ENCODE measurements at places on chromosomes 7 and 10.

DNA sequence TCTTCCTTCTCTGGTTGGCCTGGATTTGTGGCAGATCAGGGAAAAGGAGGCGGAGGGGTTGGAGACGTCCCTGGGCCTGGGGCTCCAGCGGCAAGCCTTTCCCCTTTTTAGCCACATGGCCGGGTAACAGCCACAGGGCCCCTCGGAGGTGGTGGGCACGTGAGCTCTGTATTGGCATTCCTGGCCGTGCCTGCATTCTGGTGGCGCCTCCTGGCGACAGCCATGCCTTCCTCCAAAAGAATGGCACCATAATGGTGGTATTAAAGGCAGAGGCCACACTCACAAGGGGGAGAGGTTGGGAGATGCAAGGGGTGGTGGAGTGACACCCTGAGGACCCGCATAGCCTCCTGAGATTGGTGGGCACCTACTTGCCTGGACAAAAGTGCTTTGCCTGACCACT, 3.0 kb upstream of the AQP1 start:
- no peak for DNase-seq

DNA sequence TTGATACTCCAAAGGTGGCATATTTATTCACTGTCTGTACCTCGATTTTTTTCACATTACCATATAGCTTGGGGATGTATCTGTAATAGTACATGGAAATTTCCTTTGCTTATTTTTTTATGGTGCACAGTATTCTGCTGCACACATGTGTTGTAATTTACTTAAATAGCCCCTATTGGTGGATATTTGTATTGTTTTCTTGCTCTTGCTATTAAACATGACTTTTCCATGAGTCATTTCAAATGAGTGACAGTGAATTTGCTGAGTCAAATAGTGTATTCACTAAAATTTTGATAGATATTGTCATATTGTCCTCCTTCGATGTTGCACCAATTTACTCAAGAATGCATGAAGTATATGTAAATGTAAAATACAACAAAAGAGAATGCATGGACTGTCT, 122.7 kb upstream of the STEAP4 start:
- DNase-seq: no peak

- no peak for DNase-seq
These were observed 143.1 kb downstream of the GNAI1 start for GRCh38 chr7:80277434-80278427.

DNA sequence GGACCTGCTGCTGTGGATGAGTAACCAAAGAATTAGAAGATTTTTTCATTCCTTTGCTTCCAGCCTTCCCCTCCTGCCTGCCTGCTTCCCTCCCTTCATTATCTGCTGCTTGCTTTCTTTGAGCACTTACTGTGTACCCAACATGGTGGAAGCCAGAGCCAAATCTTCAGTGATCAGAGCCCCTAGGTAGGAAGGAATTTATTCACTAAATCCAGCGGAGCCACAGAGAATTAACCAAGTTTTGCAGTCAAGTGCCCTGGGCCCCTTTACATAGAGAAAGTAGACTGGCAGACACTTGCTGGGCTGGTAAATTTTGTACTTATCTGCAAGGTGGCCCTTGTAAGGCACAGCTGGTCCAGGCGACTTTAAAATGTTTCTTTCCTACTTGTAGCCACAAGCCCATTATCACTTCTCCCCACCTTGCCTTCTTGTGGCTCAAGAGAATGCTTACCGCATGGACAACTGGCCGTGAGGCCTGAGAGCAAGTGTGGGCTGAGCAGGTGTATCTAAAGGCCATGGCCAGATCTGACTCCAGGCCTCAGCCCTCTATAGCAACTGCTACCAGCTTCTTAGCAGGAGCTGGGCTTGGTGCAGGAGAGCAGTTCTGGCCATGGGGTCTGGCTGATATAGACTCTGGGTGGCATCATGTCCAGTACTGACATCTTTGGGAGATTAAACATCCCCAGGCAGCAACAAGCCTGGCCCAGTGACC, 11.1 kb downstream of the UNC5B start:
- DNase-seq: no peak

DNA sequence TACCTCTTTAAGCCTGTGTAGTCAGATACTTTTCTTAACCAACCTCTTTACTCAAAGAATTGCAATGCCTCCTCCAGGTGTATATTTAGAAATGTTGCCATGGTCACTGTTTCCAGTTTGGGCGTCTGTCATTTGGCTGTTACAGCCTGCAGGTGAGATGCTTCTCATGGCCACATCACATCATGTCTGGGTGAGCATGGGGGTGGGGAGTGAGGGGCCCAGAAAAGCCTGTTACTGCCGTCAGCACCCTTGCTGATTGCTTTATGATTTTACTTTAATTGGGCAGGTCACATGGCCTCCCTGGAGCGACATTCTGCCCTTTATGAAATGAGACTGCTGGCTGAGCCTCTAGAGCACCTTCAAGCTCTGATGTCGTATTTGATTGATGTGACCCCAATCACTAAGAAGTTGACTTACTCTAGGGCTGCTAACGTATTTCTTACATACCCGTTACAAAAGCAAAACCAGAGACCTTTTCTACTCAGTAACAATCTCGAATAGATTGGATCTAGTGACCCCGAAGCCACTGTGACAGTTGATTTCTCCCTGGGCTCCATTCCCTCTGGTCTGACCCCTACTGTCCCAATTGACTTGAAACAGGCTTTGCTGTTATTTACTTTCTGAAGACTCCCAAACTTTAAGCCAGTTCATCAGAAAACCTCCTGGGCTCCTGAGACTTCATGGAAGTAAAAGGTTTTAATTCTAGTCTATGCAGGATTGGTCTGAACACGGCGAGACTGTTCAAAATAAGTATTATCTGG, 60.7 kb downstream of the OTUD1 start:
- no peak for DNase-seq

- DNase-seq: no peak
These were observed 196.4 kb downstream of the CREB5 start for GRCh38 chr7:28608731-28609130.

DNA sequence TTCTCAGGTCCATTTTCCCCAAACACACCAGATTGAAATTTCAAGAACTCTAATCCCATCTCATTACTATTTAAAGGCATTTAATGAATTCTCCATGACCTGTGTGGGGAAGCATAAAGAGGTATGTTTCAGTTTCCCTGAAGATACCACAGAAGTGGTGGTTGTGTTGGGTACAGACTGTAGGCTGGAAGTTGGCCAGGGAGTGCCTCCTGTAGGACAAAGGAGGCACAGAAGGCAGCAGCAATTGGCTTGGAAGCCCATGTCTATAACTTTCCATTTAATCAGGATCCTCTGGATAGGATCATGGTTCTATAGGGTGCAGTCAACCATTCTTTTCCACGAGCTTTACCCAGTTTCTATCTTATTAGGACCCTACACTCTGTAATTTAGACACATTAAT, 8.6 kb upstream of the BET1 start:
- DNase-seq: no peak
